ENCODE measurements at places on chromosomes 6 and 20.

DNA sequence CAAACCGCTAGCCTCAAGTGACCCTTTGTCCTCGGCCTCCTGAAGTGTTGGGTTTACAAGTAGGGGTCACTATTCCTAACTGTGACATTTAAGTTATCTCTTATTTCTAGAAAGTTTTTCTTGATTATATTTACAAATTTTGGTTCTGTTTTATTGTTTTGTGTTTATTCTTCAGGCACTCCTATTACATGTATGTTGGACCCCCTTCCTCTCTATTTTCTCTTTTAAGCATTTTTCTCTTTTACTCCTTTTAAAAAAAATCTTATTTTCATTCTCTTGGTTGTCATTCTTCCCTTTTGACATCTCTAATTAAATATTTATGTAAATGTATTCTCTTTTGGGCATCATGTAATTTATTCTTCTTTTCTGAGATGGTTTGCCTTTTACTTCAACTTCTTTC lies 50.4 kb upstream of the MAP3K7 start:
- DNase-seq = no peak

GRCh38 chr6:121175827-121176226 lies 158.5 kb downstream of the TBC1D32 start:
- no peak for DNase-seq

- peak; percentile 62 for DNase-seq
Observed at GRCh38 chr20:36875702-36876472, at the start of gene TLDC2. TLDC2 (plus strand) TSS chr20:36876138; CDS start chr20:36876175, 37 bp downstream.

DNA sequence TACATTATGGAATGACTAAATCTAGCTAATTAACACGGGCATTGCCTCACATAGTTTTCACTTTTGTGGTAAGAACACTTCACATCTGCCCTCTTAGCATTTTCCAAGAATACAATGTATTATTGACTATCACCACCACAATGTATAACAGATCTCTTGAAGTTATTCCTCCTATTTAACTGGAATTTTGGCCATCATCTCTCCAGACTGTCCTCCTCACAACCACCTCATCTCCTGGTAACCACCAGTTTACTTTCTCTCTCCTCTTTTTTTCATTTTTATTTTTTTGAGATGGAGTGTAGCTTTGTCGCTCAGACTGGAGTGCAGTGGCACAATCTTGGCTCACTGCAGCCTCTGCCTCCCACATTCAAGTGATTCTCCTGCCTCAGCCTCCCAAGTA lies 8.2 kb upstream of the SHLD1 start:
- DNase-seq = no peak

GRCh38 chr20:34260208-34260942 lies 19.2 kb downstream of the ASIP start:
- DNase-seq = no peak

GRCh38 chr20:25050501-25051350 lies 7.2 kb downstream of the ACSS1 start:
- DNase-seq = no peak

GRCh38 chr6:77123527-77123926 lies 339.8 kb downstream of the HTR1B start:
- DNase-seq = no peak

DNA sequence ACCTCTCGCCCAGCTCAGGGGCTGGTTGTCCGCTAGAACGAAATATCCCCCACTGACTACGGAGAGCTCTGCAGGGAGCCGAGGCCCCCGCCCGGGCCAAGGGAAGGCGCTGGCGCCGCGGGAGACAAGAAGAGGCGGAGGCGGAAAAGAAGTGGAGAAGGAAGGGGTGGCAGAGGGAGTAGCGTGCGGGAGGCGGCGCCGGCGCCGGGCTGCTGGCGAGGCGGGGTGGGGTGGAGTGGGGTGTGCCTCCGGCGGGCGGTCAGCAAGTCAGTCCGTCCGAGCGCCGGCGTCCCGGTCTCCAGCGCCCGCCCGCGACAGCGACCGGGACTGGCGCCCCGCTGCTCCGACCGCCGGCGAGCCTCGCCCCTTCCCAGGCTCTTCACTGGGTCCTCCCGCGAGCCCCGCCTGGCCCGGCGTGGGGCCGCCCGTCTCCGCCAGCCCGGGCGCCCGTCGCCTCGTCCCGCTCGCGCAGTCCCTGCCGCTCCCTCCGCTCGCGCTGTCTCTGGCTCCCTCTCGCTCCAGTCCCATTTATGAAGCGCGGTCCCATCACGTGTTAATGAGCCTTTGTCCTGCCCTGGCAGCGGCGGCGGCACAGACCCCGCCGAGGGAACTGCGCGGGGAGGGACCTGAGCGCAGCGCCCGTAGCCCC lies at the start of gene CNR1:
Gene CNR1 (minus strand): TSS at position 504 of the 649 bp plus-strand sequence. CDS start 21,073 bp downstream, outside the sequence.
- DNase-seq = no peak

DNA sequence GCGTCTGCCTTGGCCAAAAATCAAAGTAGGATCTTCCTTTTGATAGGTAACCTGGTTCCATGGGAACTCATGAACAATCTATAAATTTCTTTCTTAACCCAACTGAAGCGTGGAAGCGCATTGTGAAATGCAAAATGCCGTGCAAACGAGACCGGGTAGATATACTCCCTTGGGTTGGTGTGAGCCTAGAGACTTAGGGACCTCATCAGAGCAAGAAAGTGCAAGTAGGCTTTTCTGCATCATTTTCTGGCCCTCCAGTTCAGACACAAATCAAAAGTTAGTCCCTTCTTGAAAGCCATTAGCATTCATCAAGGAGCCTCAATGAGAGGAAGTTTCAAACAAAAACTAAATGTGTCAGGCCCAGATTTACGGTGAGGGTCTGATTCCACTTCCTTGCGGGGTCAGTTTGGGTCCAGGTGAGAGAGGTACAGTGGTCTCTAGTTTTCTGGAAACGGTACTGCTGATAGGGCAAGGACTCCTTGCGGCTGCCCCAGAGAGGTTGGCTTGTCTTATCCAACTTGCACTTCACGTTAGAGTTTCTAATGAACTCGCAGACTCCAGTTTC lies 5.3 kb upstream of the ZNF184 start:
- no peak for DNase-seq

DNA sequence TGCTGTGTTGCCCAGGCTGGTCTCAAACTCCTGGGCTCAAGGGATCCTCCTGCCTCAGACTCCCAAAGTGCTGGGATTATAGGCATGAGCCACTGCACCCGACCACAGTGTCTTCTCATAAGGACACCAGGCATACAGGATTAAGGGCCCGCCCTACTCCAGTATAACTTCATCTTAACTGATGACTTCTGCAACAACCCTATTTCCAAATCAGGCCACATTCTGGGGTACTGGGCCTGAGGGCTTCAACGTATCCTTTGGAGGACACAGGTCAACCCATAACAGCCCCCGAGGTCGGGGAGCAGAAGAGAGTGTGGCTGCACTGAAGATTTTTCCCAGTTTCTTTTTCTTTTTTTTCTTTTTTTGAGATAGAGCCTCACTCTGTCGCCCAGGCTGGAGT lies 39.7 kb downstream of the SUN5 start:
- no peak for DNase-seq

DNA sequence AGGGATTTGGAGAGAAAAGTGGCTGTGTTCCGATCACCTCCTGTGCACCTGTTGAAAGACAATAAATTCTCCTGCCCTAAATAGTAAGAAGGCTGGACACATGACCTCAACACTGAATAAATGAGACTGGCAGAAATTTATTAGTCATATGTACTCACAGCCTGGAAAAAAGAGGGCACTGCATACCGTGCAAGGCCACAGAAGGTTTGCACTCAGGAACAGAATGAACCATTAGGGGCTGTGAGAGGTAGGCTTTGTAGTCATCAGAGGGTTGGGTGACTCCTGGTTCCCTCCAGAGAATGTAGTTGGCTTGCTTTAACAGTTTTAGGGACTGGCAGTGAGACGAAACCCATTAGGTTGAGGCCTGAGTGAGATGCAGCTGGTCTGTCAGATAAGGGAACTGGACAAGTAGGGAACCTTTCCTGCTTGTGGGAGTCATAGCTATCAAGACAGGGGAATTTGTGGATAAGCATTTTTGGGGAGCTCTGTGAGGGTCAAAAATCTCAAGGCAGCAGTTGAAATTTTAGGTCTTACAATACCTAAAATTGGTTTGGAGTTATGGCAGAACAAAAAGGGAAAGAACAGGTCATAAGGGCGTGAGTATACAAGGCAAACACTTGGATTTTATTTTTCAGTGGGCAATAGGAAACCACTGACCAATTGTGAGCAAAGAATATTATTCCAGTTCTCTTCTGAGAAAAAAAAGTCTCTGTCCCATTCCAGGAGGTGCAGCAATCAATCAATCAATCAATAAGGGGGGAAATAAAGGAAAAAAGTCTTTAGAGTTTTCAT lies 67.9 kb upstream of the BTN3A2 start:
- DNase-seq = peak; percentile 49

DNA sequence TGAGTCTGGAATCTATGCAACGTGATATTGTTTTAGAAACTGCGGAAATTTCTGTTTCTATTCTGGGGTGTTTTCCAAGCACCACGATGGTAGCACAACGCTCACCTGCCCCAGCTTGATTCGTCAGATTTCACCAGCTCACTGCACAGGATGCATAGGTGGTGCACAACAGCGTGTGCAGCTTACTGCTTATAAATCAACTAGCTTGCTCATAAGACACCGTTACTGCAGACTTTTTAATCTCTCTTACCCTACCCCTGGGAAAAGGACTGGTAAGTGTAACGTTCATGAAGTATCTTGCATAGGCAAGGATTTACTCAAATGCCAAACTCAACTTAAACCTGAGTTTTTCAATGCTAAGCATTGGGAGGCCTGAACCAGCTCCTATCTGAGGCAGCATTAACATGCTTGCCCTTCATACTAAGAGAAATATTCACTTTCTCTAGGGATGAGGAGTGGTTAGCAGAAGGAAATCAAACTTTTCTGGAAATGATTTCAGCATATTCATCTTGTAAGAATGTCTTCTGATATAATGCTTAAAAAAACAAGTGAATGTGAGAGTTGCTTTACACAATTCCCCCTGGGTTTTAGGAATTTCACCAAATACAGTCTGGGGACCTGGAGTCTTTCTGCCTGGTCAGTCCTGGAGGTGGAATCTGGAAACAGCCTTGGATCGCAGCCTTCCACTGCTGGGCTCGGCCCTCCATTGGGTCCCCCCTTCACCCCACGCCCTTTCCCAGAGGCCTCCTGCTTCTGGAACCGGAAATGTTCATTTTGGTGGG lies 100.6 kb downstream of the DACT2 start:
- no peak for DNase-seq

DNA sequence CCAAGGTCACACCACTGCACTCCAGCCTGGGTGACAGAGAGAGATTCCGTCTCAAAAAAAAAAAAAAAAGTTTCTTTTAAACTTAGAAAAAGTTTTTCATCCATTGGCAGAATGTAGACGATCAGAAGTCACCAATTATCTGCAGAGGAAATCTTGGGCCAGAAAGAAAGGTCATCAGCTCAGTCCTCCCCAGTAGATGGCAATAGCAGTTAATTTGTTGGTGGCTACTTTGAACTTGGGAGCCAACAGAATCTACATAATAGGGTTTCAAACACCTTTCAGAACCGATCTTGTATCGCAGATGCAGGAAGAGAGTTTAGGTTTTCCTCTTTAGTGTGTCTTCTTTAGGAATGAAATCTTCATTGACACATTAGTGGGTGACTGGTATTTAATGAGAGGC lies 41.7 kb downstream of the LBP start:
- peak; percentile 33 for DNase-seq

GRCh38 chr6:33781131-33781975 lies 7.6 kb downstream of the LEMD2 start:
- DNase-seq = no peak

- DNase-seq = no peak
Observed at GRCh38 chr6:111353912-111354462, 129.0 kb downstream of the REV3L start.

GRCh38 chr6:28104392-28105244 lies 19.8 kb upstream of the ZSCAN16 start:
- DNase-seq = peak; percentile 85

DNA sequence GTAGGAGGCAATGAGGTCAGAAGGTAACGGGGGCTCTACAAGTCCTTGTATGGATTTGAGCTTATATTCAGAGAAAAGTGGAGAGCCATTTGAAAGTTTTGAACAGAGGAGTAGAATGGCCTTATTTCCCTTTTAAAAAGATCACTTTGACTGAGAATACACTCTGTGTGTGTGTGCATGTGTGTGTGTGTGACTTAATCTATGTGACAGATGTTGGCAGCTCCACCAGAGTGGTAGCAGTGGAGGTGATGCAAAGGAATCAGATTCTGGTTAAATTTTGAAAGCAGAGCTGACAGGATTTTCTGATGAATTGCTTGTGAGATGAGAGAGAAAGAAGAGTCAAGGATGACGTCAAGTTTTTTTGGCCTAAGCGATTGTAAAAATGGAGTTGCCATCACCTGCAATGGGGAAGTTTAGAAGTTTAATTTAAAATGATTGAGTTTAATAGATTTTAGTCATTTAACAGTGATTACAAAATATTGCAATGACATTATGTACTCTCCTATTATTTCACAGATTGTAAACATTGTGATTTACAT lies 172.2 kb upstream of the HEY2 start:
- DNase-seq = no peak

DNA sequence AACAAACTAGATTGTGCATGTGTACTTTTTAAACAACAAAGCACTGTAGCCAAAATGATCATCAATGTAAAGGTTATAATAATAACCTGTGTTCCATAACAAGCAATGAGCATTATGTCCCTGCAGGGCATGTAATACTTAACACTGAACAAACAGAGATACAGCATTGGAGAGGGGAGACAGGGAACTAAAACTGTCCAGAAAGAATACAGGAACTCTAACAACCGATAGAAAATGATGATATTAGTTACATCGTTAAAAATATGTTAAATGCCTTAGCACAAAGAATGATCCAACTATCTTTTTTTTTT lies 80.5 kb downstream of the COL9A1 start:
- no peak for DNase-seq

All from HT-29 (cell line).